ENCODE measurements at places on chromosomes 16 and 17.

- no peak for DNase-seq
Measured at GRCh38 chr17:3935825-3936355, 19.6 kb upstream of the P2RX1 start.

DNA sequence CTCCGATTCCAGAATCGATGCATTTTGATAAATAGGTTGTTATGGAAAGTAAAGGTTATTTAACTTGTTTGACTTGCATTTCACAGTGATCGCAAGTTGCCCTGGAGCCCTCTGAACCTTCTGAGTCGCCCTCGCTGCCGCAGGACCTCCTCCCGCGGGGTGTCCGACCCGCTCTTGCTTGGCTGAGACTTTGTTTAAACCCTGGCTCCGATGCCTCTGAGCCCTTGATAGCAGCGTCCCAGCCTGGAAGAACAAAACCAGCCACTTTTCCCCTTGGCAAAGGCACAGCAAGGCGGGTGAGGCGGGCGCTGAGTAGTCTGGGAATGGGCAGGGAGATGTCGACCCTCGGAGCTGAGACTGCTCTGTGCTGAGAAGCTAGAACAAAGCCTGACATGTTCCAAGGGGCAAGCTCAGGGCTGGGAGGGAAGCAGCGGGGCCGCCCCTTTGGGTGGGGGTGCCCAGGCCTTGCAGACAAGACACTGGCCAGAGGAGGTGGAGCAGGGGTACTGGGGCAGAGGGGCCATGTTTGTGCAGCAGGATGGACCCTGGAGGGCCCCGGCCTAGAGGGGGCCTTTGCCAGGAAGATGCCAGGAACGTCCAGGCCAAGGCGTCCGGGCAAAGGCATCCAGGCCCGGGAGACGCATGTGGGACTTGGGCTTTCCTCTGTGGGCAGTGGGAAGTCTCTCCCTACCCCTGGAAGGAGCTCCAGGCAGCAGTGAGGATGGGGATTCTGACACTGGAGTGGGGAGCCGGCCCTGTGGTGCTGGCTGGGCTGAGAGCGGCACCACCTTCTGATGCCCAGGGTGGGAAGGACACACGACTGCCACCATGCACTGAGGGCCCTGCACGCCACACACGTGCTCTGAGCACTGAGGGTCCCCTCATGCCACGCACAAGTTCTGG, 30.3 kb upstream of the CDH15 start:
- no peak for DNase-seq

- DNase-seq, result no peak
Measured at GRCh38 chr16:84953190-84953746, 58.1 kb downstream of the ZDHHC7 start.

DNA sequence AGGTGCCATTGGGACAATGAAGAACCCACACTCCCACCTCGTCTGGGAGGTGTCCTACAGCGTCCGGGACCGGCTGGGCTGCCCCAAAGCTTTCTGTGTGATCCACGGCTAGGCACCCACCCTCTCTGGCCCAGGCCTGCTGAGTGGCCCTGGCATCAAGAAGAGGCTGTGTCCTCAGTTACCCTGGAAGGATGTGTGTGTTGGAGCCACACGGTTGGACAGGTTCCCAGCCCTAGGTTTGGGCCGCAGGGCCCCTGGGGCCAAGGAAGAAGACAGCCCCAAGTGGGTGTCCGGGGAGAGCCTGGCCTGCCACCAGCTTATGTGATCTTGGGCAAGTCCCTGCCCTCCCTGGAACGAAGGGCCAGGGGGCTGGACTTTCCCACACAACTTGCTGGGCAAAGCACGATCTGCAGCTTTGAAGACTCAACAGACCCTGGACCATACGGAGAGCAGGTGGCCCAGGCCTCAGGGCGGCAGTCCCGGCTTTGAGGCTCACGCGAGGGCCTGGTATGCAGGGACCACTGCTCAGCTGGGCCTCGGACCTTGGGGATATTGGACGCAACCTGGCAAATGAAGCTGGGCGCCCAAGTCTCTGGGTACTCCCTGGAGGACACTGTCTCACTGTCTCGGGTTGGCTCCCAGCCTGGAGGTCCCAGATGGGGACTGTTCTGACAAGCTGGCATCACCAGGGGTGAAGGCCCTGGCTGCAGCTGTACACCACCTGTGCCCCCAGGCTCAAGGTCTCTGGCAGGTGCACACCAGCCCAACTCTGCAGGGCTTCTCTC, 17.5 kb downstream of the MYBBP1A start:
- no peak for DNase-seq

GRCh38 chr16:2751577-2752034, 832 bp upstream of the SRRM2 start:
- no peak for DNase-seq

Data from activated T-helper 1 cell treated with Interleukin-2 at 50 U/mL for 16 hours (primary cell).